Stimulated activated CD4-positive, alpha-beta T cell treated with anti-CD3 and anti-CD28 coated beads, Interleukin-12 subunit alpha, Interleukin-12 subunit beta, amount 100 ng/mL, for 24 hours (primary cell): ENCODE measurements at places on chromosomes 16 and 17.

DNA sequence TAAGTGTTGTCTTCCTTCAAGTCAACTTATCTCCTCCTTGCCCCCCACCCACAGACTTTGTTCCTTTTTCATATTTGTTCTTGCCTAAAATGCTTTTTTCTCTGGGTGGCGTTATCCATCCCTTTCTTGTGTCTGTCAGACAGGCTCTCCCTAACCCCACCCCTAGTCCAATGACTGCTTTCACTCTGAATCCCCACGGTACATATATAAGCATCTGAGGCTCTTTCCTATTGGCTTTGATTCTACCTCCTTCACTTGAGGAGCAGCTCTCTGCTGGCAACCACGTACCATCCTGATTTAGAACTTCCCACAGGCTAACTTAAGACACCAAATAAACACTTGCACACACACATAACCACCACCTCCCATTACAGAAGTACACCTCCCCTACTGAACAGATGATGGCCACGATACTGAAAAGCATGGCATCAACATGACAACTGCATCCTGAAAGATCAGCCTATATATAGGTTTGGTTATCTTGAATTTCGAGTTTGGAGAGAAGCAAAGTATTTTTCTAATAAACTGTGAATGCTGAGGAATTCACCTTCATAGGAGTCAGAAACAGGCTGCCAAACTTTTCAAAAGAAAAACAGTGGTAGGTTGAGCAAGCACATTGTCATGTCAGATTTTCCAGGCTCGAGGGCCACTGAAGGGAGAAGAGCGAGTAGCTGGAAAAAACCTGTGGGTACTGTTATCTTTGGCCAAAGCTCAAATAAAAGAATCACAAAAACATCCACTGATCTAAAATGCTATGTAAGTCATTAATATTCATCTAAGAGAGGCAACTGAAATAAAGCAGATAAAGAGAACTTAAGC is 24.3 kb downstream of the STAT3 start:
- no peak for DNase-seq

DNA sequence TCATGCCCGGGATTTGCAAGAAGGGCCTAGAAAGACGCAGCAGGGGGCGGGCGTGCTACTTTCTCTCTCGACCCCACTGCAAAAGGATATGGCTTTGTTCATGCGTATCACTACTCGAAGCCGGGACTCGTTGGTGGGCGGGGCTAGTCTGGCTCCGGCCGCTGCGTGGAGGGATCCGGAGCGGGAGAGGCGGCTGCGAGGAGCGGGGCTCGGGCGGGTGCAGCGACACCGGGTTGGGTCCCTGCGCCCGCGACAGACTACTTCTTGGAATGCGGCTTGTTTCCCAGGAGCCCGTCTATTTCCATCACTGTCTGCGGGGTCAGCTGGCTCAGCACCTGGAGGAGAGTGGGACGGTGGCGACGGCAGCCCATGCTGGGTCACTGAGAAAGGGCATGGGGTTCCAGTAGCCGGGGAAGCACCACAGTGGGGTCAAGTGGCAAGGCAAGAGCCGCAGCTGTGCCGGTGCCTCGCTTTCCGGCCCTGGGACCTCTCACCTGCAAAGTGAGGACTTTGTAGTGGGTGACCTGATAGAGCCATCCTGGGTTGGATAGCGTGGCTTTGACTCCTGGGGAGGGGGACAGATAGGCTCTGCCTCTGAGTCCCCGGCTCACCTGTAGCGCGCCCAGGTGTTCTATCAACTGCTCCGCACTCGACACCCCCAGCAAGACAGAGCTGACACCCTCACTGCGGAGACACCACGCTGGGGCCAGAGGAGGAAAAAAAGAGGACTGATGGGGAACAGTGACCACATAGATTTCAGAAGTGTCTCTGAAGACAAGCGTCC is 6.6 kb downstream of the KCNAB3 start:
- DNase-seq: peak; percentile 62

GRCh38 chr17:76106703-76107102 is 3.1 kb upstream of the EXOC7 start:
- DNase-seq: no peak

DNA sequence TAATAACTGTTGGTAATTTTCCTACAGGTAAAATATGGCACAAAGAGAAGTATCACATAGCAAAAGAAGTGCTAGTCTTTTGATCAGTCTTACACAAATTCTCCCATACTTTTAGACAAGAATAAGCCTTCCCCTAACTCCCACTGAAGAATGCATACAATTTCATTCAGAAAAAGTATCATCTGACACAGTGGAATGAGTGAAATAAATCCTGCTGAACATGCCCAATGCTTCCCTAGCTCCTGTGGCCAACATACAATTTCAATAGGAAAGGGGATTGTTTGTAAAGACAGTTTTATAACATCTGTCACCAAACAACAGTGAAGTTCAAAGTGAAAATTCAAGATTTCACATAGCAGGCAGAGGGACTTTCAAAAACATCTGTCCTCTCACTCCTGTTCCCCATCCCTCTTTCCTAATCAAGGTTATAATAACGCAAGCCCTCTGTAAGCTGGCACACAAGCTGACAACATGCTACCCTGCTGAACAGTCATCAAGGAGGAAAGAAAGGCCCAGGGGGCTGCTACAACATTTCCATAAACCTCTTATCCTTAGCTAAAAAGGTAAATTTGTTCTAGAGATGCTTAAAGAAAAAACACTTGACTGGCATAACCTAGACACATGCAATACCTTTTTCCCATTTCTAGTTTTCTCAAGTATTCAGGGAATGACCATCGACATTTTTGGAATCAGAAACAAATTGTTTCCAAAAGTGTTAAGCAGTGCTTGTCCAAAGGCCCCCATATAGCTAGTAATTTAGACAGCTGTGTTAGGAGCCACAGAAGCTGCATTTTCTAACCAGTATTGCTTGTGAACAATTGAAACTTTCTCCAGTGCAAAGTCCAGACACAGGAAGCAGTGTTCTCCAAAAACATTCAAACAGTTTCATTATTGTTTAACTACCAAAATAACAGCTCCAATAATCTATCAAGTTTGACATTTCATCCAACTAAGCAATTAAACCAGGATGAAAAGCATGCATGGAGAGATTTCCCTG is 11.5 kb upstream of the RFFL start:
- DNase-seq: no peak

GRCh38 chr16:68564382-68564985 is 25.4 kb downstream of the ZFP90 start:
- no peak for DNase-seq

- DNase-seq: no peak
These were observed 25.7 kb downstream of the PSMD7 start for GRCh38 chr16:74322301-74322710.

- DNase-seq: peak; percentile 28
These were observed at the start of gene SEZ6 for GRCh38 chr17:29005936-29006511. TSS of gene SEZ6 (minus strand) at chr17:29006033. CDS start at chr17:29005869, 164 bp downstream.

DNA sequence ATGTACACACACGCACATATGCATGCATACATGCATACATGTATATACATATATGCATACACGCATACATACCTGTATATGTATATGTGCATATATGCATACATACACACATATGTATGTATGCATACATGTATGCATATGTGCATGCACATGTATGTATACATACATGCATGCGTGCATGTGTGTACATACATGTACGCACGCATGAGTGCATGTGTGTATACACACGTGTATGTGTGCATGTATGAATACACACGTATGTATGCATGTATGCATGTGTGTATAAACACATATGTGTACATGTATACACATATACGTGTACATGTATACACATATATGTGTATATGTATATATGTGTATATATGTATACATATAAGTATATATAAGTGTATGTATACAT is 28.5 kb upstream of the DLX3 start:
- no peak for DNase-seq

GRCh38 chr17:75667825-75668224 is 687 bp downstream of the SAP30BP start:
- no peak for DNase-seq

GRCh38 chr16:7017006-7017662 is 315.5 kb upstream of the RBFOX1 start:
- DNase-seq: no peak

DNA sequence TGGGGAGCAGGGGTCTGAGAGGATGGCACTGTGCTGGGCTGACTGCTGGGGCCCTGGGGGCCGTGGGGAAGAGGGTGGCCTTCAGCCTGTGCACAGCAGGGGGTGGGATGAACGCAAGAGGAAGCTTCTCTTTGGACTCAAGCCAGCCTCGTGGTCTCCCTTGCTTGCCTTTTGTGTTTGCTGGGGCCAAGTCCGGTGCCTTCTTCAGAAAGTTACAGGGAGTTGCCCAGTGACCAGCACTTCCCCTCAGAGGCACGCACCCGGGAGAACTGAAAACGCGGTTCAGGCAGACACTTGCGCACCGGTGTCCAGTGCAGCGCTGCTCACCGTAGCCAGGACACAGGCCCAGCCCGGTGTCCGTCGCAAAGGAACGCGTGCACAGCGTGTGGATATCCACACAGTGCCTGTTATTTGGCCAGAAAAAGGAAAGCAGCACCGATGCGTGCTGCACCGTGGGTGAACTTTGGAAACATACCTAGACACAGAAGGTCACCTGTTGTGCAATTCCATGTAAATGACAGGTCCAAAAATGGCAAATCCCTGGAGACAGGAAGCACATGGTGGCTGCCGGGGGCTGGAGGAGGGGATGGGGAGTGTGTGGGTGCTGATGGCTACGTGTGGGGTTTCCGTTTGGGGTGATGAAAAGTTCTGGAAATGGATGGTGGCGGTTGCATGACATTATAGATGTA is 29.4 kb upstream of the NUDT16L1 start:
- no peak for DNase-seq

- DNase-seq: no peak
These were observed 40.1 kb downstream of the HIC1 start for GRCh38 chr17:2094891-2095535.

- DNase-seq: peak; percentile 12
These were observed 54.3 kb upstream of the SREBF1 start for GRCh38 chr17:17890773-17891759.

DNA sequence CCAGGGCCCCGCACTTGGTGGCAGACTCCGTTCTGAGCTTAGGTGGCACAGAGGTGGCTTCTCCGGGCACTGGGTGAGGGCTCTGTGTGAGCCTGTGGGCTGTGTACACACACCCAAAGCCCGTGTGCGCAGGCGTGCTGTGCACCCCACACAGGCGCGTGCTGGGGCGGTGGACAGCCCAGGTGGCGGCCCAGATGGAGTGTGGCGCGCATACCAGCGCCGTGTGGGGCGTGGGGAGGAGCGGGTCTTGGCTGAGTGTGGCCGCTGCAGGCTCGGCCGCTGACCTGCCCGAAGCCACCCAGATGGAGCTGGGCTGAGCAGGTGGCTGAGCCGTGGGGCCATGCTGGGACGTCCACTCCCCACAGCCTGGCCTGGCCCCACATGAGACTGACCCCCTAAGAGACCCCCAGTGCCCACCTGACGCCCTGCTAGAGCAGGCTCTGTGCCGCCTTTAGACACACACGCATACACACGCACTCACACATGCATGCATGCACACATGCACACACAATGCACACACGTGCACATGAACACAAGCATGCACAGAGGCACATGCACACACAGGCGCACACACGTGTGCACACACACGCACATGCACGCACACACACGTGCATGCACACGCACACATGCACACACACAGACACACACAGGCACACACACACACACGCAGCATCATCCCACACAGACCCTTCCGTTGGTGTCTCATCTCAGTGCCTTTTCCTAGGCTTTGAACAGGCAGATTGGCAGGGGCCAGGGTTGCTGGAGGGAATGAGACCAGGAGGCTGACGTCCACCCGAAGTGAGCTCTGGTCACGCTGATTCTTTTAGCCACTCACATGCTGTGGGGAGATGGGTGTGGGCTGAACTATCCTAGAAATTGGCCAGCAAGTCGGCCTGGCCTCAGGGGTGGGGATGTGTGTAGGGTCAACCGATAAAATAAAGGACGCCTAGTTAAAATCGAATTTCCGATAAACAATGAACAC is 2.1 kb downstream of the PRR35 start:
- no peak for DNase-seq

- no peak for DNase-seq
These were observed 68.1 kb downstream of the NDEL1 start for GRCh38 chr17:8503807-8504206.

DNA sequence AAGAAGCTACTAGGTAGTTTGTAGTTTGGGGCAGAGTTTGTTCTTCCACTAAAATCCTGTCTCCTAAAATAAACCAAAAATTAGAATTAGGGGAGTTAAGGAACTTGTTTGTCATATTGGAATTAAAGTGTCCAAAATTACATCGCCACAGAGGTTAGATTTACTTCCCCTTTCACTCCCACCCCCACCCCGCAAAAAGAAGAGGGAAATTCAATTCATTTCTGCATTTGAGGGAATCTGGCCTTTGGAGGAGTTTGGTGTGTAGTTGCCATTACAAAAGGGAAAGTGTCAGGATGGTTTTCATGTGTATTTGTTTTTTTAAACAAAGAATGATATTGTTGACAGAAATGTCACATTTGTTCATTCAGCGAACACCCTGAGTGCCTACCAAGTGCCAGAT is 5.8 kb downstream of the TMEM97 start:
- no peak for DNase-seq

DNA sequence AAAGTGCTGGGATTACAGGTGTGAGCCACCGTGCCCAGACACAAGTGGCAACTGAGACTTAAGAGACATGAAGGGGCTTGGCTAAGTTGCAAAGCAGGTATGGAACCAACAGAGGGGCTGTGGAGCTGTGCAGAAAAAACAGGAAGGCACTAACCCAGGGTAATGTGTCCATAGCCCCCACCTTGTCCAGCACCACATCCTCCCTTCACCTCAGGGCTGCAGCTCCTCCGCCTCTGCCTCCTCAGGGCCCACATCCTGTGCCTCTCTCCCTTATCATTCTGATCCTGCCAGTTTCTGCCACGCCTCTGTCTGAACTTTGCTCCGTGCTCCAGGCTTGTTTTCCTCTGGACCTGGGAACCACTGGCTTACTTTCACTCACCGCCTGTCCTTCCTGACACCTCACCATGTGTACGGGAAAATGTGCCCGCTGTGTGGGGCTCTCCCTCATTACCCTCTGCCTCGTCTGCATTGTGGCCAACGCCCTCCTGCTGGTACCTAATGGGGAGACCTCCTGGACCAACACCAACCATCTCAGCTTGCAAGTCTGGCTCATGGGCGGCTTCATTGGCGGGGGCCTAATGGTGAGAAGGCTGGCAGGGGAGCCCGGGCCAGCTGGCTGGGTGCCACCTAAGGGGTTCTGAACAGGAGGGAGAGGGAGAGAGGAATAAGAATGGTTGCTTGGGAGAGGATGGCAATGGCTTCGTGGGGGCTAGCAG is at the start of gene TM4SF5:
Gene TM4SF5 (plus strand): TSS at position 368 of the 716 bp plus-strand sequence. CDS start 37 bp downstream, at position 405.
- DNase-seq: no peak

GRCh38 chr16:56275076-56275475 is 83.8 kb downstream of the GNAO1 start:
- no peak for DNase-seq

DNA sequence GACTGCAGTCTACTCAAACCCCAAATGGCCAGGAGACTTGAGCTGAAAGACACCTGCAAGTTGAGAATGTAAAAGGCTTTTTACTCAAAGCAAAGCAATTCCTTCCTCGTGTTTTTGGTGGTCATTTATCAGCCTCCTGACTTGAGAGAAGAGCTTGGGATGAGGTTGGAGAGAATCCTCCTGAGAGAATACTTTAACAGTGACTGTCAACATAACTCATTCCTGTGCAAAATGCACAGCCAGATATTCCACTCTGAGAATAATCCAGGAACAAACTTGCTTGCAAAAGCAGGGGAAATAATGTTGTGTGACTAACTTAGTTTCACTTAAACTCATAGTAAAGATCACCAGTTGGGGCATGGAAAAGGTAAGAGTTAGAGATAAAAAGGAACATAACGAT is 53.4 kb downstream of the SNTB2 start:
- DNase-seq: no peak
